ENCODE measurements at places on chromosomes 7 and 10.

- no peak for DNase-seq
Observed at GRCh38 chr10:124663228-124663627, 81.0 kb downstream of the FAM53B start.

GRCh38 chr7:120981888-120982615 is 6.5 kb upstream of the CPED1 start:
- no peak for DNase-seq

DNA sequence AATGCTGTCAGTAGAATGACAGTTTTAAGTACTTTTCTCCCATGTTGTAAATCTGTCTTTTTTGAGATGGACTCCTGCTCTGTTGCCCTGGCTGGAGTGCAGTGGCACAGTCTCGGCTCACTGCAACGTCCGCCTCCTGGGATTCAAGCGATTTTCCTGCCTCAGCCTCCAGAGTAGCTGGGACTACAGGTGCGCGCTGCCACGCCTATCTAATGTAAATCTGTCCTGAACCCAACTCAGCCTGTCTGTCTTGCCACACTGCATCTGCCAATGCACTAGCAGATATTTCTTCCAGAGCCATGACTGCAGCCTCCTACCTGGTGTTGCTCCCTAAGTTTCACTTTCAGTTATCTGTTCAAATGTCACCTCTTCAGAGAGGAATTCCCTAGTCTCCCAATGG is 264.1 kb downstream of the PHF14 start:
- no peak for DNase-seq

- DNase-seq, result no peak
Observed at GRCh38 chr10:103196516-103196915, 3.4 kb upstream of the NT5C2 start.

- DNase-seq, result no peak
Observed at GRCh38 chr7:143003393-143004051, 23.4 kb downstream of the OR9A2 start.

- no peak for DNase-seq
Observed at GRCh38 chr7:518630-519483, 789 bp downstream of the PDGFA start.

DNA sequence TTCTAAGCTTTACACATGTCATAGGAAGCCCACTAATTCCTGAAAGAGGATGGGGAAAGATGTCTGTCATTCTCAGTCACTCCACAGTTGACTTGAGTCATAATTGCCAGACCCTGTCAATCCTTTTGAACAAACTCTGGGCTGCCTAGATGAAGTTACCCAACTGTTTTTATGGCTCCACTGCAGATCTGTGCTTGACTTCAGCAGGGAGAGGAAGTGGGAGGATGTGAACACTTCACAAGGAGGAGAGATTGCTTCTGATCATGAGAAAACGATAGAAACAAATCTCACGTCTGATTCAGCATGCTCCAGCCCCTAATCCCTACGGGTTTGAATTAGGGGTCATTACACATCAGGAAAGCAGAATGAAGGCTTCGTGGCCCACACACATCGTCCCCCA is 596.6 kb upstream of the CELF2 start:
- no peak for DNase-seq

DNA sequence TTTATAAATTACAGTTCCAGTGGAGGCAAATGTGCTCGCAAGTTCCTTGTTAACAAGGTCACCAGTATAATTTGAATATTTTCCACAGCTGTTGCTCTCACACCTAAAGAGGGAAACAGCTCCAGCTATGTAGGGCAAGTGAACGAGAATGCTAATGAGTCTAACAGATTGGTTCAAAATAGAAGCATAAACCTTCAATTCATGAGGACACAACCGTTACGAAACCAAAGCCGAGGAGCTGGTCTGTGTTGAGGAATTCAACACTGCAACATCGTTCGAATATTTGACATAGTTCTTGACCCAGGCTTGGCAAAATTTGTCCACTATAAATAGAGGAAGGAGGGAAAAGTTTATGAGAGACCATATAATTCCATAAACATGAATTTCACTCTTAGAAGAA is 161.3 kb downstream of the KLF6 start:
- no peak for DNase-seq

DNA sequence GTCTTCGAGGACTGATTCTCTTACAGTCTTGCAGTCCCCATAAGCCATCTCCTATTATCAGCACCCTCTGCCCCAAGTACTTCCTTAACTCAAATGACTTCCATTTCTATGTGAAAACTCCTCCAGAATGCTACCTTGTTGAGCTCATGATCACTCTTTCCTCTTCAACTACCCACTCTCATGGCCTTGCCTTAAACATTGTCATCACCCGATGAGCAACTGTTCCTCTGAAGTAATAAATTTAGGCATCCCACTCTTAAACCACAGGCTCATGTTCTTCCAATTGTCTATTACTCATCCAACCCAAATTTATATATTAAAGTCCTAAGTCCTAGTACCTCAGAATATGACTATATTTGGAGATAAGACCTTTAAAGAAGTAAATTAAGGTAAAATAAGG is 152.9 kb downstream of the C1GALT1 start:
- DNase-seq, result no peak

- no peak for DNase-seq
Observed at GRCh38 chr10:52807803-52808202, 35.2 kb upstream of the MBL2 start.

DNA sequence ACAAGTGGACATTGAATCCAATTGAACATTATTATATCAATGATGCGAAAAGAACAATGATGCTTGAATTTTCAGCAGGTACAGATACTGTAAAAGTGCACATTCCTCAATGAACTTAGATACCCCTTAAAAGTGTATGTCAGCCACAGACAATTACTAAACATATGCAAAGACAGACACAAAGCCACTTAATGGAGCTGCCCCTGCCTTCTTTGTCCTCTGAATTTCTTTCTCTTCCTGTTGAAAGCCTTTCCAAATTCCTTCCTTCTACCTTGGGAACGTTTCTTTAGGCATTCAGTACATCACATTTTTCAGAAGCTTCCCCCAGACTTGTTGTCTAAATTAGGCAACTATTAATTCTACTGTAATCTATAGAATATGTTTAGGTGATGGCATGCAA is 706.8 kb upstream of the MBL2 start:
- no peak for DNase-seq

GRCh38 chr10:123896246-123896927 is 4.8 kb upstream of the CPXM2 start:
- DNase-seq, result no peak

DNA sequence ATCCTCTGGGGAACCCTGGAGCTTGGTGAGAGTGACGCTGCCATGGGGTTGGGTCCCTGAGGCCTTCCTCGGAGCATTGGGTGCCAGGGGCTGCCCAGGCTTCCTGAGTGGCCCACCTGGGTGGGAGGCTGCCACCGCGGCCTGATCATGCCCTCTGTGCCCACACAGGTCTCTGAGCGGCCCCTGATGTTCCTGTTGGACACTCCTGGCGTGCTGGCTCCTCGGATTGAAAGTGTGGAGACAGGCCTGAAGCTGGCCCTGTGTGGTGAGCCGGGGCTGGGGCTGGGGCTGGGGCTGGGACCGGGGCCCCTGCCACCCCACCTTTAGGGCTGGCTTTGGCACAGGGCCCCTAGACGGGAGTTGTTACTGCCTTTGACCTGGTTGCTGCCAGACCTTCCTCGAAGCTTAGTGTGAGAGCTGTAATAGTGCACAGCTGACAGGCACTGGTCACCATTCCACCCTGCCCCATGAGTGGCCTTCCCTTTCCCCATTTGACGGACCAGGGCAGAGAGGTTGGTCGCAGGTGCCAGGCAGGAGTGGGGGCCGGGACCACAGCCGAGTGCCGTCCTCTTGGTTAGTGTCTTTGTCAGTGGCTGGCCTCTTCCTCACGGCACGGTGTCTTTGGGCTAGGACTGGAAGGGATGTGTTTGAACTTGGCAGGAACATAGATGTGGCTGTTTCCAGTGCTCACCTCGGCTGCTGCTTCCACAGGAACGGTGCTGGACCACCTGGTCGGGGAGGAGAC is 8.2 kb downstream of the MTG1 start:
- no peak for DNase-seq

DNA sequence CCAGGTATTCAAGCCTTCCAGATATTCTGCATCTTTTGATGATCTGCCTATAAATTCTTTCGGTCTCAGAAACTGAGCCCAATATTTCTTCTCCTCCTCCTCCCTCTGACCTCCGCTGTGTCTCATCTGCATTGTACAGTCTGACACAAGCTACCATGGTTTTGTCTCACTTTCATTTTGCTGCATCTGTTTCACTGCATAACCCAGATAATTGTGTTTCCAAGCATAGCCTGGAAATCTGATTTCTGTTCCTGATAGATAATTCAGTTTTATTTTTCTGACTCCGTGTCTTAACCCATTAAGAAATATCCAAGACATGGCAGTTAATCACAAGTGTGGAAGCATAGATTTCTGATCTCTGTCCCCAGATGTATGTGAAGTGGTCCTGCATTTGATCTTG is 374.2 kb upstream of the SEMA3A start:
- no peak for DNase-seq
